Osteoblast (primary cell): ENCODE measurements at places on chromosomes 1 and 21.

DNA sequence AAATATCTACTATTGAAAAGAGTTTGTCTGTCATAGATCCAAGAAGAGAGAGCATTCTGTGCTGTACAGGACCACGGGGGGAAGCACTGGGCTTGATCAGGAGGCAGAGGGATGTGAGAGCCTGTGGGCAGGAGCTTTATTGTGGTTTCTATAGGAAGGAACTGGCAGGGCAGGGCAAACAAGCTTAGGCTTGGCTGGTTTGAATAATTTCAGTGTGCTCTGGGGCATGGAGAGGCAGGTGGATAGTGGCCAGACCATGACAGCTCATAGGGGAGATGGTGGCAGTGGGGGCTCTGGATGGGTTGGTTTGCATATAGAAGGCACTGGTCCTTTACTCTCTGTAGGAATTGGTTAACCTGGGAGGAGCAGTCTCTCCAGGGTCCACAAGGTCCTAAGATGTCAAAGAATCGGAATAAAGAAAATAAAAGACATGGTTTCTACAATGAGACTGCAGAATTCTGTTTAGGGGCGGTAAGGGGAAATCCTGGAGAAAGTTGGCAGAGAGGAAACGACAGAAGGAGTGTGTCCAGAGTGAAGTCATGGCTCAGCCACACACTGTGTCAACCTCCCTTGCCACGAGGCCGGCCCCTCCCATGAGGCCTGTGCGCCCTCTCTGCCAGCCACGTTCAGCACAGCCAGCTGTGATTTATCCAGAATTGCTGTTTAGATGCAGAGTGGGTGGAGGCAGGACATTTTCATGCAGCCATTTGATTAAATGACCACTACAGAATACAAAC, 81.7 kb upstream of the PGBD5 start:
- no peak for DNase-seq

DNA sequence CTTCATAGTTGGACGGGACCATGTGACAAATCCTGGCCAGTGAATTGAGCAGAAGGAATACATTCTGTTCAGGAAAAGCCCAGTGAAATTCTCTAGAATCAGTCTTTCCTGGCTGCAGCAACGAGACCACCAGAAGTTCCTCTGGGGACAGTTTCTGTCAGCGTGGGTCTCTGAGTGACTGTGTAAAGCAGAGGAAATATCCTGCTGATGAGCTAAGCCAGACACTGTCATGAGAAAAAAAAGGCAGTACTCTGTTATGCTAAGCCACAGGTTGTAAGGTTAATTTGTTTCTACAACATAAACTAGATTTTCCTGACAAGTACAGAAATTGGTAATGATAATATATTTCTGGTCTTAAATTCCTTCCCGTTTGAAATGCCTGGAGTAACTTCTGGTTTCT, 664.4 kb downstream of the LMO4 start:
- DNase-seq = no peak

- DNase-seq = peak; percentile 82
Observed at GRCh38 chr1:225754940-225755641, 22.5 kb upstream of the SRP9 start.

- no peak for DNase-seq
Observed at GRCh38 chr1:86460998-86461397, 7.7 kb upstream of the CLCA1 start.
